ENCODE measurements at places on chromosomes 3 and 15.

DNA sequence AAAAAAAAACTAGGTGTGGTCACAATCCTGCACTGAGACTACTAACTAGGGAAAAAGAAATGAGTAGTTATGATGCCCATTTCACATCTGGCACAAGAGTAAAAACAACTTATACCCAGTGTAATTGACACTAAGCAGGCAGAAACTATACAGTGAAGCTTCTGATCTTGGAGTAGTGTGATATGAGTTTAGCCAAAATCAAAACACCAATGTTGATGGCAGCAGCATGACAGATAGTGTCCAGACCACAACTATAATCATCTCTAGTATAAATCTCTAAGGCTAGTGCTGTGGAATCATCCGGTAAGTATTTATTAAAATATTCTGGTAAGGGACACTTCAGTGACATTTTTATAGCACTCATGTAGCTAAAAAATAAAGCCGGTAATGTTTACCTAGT, 108.5 kb upstream of the EPHA6 start:
- no peak for DNase-seq

DNA sequence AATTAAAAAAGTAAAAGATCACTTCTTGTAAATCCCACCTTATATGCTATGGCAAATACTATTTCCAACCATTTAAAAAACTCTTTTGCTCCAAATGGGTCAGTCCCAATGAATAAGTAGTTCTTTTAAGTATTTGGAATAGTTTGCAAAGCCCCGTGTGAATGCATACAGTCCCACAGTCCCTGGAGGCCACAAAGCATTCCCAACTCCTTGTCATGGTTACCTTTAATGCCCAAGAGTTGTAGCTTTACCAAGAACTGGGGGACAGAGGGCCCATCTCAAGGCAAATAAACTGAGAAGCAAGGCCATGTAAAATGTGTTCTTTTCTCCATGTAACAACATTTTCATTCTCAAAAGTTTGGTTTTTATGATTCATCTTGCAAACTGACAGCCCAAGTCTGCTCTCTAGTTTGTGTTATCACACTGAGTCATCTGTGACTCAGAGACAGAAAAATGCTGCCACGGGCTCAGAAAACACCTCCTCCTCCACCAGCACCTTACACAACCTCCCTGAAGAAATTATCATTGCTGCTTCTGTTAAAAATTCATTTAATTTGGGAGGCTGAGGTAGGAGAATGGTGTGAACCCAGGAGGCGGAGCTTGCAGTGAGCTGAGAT, 336.2 kb downstream of the ERC2 start:
- peak; percentile 10 for DNase-seq

- no peak for DNase-seq
These were observed 715.6 kb downstream of the ROBO1 start for GRCh38 chr3:79052054-79052681.

DNA sequence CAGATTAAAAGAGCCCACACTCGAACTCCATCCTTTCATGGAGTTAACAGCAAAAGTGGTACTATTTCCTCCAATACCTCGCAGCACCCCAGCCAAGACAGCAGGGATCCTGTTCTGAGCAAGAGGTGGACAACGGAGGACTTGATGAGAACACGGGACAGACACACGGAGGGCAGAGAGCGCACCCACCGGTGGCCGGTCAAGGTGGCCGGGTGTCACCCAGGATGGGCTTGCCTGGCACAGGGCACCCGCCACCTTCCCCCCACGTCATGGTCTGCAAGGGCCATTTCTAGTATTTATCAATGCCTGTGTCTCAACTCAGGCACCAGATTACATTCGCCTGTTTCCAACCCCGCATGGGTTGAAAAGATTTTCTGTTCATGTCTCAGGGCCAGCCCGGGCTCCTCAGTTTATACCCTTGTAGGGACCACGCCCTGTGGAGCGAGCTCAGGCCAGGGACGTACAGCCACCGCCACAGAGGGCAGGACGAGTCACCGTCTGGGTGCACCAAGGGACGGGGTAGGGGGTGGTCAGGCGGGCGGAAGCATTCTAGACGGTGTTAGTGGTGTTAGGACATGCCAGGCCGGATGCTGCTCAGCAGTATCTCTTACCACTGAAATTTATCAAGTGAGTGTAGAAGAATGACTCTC, 64.2 kb downstream of the CYFIP1 start:
- DNase-seq, result no peak

- DNase-seq, result no peak
These were observed 92.0 kb downstream of the ZNF609 start for GRCh38 chr15:64552281-64552948.

DNA sequence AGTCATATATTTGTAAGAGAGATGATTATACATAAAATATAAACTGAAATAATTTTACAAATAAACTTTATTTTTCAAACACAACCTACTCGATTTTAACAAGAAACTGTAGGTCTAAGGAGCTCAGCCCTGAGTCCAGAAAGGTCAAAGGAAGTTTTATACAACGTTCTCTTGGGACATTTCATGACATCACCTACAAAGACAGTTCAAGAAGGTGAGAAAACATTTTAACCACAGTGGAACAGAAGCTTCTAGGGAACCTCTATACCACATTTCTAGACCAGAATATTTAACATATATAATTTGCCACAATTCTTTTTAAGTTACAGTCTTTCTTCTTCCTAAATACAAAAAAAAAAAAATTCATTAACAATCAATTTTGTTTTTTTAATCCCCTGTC, 40.1 kb downstream of the CBLB start:
- no peak for DNase-seq

DNA sequence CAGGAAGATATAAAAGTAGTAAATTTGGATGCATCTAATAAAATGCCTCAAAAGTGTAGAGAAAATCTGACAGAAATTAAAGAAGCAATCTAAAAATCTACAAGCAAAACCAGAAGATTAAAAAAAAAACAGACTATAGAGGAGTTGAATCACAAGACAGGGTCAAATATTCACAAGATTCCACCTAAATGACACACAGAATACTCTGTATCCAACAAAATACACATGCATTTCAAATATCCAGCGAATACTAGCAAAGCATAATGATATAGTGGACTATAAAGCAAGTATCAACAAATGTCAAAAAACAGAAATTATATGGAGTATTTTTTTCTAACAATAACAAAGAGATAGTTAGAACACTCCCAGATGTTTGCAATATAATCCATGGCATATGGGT, 20.5 kb upstream of the ACTC1 start:
- DNase-seq, result no peak

- no peak for DNase-seq
These were observed 28.0 kb upstream of the VGLL4 start for GRCh38 chr3:11671648-11672100.
